ENCODE measurements at places on chromosomes 11 and 22. TPM values are rescaled to one million over a fixed set of nuclear protein-coding genes. Genes with fewer than 3 reads are reported as not detected.

Gene TEX54
- not detected for total RNA-seq

Gene PISD
- 41.5 TPM for total RNA-seq

Gene APOBEC3H
- 4.9 TPM for total RNA-seq

Gene MRGPRX3
- not detected for total RNA-seq

Gene OR8G5
- not detected for total RNA-seq

Gene DAGLA
- 0.94 TPM for total RNA-seq

Gene RPS25
- total RNA-seq = 1,801 TPM

- DNase-seq = no peak
These were observed 40.3 kb upstream of the OR5D13 start for GRCh38 chr11:55732936-55733335.

DNA sequence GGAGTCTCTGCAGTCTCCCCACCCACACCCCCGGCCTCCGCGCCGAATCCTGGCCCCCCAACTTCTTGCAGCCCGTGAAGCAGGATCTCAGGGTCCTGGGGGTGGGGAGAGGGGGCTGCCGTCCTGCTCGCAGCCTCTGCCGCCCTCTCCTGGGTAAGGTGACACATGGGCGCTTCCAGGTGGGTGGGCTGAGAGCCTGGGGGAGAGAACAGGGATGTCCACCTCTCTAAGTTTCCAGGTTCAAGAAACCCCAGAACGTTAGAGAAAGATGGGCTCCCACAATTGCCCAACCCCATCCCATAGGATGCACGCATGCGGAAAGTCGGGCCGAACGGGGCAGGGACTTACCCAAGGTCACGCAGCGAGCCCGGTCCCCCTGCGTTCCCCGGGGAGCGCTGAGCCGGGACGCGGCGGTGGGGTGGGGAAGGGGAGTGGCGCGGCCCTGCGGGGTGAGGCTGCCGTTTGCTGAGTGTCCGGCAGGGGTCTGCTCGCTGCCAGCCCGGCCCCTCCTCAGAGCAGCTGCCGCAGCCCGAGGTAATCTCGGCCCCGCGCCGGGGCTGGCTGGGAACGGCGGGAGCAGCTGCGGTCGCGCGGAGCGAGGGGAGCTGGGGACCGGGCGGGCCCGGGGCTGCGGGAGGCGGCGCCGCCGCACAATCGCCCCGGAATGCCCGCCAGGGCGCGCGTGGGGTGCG, 705 bp upstream of the CAPN1 start:
- DNase-seq = peak; percentile 54

- no peak for DNase-seq
These were observed 810.7 kb downstream of the TBC1D22A start for GRCh38 chr22:47573141-47573540.

DNA sequence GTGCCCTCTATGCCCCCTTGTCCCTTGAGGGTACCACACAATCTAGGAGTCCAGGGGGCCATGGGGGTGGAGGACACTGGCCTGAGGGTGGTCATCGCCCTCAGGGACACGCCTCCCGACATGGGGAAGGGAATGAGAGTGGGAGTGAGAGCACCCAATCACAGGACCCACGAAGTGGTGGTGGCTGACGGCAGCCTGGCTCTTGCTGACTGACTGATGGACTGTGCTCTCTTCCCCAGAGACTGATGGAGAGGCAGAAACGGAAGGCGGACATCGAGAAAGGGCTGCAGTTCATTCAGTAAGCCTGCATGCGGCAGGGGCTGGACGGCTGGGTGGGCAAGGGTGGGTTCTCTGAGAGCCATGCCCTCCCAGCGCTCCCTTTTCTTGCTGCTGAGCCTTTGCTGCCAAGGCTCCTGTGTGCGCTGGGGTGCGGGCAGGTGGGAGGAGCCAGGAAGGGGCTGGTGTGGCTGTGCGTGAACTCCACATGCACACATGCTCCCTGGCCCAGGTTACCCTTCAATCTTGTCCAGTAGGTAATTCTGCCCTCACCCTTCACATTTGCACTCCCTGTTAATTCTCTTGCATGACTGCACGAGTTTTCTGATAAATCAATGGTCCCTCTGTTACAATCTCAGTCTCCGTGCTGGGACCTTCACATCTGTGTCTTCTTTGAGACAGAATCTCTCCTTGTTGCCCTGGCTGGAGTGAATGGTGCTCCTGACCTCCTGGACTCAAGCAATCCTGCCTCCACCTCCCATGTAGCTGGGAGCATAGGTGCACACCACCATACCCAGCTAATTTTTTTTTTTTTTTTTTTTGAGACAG, 19.3 kb downstream of the ZC3H7B start:
- no peak for DNase-seq

- DNase-seq = no peak
These were observed 4.6 kb upstream of the KCNJ5 start for GRCh38 chr11:128886406-128887124.

GRCh38 chr11:32571039-32571438, 12.6 kb upstream of the EIF3M start:
- DNase-seq = no peak

DNA sequence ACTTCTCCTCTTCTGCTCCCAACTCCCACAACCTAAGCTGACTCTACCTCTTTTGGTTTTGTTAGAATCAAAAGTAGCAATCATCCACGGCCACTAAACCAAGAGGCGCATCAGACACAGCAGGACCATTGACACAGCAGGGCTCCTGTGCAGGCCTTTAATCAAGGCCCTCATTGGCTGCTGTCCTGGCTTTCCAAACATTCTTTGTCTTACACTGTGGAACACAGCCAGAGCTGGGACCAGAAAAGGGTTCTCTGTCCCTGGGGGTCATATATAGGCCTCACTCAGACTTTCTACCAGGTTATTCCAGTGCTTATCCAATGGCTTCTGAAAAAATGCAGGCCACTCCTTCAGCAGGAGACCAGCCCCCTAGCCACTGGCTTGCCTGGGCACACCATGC, 212.7 kb upstream of the NTM start:
- DNase-seq = no peak

DNA sequence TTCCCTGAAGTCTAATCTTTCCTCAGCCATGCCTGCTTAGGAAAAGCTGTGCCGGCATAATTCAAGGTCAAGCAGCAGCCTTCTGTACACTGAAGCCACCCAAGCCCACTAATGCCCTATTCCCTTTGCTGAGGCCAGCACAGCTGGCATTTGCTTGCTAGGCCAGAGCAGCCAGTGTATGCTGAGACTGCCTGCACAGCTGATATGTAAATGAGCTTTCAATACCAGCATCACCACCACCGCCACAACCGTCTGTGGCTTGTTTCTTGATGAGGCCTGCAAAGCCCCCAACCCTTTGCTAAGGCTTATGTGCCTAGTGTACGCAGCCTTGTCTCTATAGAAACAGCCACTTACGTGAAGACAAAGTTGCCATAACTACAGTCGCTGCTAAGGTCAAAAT, 56.3 kb upstream of the TNRC6B start:
- no peak for DNase-seq

- DNase-seq = no peak
These were observed 6.2 kb downstream of the KCNC1 start for GRCh38 chr11:17740649-17741235.

- no peak for DNase-seq
These were observed 120.1 kb upstream of the LRRC4C start for GRCh38 chr11:41579546-41579945.

DNA sequence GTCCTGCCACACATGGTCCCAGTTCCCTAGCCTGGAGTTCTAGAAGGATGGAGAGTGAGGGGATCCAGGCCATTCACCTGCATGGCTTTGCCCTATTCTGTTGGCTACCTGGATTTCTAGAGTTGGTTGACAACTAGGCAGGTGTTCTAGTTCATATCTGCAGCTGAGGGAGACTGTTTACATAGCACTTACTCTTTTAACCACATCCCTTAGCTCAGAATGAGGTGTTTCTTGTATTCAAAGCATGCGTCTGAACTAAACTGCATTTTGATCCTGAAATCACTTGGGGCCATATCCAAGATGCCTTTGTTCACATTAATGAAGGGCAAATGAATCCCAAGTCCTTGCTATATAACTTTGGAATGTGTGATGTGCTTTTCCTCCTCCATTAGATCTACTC, 60.9 kb downstream of the SYT13 start:
- DNase-seq = no peak

Measured in CD4-positive, CD25-positive, alpha-beta regulatory T cell (primary cell).